Glomerular endothelial cell (primary cell): ENCODE measurements at places on chromosomes 2 and 18.

DNA sequence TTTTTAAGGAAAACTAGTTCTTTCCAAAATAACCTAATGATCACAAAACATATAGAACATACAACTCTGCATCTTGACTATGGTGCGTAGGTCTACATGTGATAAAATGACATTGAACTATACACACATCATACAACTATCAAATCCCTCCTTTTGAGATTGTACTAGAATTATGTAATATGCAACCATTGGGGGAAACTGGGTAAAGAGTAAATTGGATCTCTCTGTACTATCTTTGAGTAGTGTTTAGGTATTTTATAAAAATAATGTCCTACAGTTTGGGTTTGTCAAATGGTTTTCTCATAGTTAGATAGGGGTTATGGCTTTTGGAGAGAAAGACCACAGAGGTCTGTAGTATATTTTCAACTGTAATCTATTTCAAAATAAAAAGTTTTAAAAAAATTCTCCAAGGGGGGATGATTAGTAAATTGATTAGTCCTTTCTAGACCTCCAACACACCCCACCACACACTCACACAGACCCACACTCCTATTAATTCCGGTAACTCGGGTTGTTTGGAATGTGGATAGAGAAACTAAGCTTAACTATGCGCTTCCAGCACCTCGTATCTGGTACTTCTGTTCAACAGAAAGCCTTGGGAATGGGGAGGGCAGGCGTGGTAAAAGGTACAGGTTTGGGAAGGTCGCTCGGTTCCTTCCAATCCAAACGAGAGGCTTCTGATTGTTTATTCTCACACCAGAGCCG, 695 bp upstream of the BIRC6 start:
- DNase-seq: no peak

GRCh38 chr2:168992591-168993349, 38.4 kb downstream of the ABCB11 start:
- no peak for DNase-seq

- peak; percentile 16 for DNase-seq
Measured at GRCh38 chr2:206521612-206522011, 78.3 kb downstream of the ADAM23 start.

DNA sequence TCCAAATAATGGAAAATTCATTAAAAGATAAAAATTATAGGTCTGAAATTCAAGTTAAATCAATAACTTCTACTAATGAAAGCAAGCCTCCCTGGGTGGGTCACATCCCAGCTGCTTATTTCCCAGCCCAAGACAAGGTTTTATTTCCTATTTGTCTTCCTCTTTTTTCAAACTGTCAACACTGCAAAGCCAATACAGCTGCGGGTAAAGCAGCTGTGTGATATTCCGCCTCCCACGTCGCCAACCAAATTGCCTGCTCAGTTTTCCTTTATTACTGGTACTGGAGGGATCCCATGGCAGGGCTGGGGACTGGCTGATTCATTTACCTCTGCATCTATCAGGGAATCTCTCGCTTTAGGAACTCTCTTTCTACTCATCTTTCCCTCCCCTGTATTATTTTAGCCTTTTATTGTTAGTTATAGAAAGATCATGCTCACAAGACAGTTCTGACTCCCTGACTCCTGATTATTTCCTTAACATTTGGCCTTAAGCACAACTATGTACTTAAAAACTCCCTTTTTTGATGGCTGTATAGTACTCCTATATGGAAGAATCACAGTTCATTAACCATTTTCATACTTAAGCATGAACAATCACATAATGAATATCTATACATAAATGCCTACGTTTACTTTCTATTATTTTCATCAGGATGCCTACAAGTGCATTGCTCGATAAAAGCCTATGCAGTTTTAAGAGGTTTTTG, 253.1 kb downstream of the CDCA7 start:
- DNase-seq: no peak

DNA sequence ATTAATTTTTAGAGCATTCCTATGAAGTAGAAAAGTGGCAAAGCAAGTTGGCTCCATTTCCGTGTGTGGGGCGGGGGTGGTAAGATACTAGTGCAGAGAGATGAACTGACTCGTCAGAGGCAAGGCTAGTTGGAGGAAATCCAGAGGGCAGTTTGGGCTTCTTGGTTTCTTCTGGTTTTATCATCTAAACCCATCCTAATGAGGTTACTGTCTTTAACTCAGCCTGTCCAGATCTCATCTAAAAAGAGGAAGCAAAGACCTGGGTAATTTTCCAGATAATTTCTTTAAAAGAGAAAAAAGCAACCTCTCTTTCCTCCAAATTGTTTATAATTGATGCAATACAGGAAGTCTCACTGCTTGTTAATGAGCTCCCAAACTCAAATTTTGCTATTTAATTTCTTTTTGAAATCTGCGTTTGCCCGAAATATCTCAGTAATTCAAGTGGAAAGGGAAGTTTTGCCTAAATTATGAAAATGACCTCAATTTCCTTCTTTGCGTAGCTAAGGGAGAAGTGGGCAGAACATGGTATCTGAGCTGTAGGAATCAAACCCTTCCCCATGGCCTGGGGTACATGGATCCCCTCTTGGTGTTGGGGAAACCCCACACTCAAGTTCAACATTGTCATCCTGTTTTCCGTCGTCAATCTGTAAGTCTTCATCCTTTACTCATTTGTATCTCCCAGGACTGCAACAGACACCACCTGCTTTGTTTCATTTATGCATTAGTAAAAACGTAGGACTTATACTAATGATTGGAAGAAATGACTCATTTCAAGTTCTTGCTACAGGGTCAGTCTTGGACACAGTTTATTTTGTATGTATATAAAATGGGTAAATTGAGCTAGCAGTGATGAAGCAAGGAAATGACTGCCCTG, 89.1 kb upstream of the KLF7 start:
- no peak for DNase-seq

- DNase-seq: no peak
Measured at GRCh38 chr2:23904692-23905091, 22.2 kb downstream of the ATAD2B start.

- DNase-seq: no peak
Measured at GRCh38 chr2:64873472-64873924, 115.7 kb upstream of the SLC1A4 start.

- DNase-seq: no peak
Measured at GRCh38 chr2:148622366-148622765, 22.2 kb upstream of the EPC2 start.

DNA sequence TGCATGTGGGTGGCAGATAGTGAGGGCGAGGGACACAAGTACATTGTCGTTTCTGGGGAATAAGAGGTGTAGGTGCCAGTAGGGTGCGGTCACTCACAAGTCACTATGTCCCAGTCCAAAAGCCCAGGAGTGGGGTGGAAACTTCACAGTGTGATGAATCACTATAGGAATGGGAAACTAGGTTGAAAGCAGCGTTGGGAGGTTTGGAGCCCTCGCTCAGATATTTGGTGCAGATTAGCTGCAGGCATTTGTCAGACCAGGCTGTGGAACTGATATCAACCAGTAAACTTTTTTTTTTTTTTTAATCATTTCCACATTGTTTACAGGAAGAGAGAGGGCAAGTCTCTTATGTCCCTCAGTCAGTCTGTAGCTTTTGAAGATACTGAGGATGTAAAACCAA, 121.8 kb downstream of the CERS6 start:
- no peak for DNase-seq

- no peak for DNase-seq
Measured at GRCh38 chr2:84782717-84783442, 98.0 kb downstream of the TRABD2A start.

DNA sequence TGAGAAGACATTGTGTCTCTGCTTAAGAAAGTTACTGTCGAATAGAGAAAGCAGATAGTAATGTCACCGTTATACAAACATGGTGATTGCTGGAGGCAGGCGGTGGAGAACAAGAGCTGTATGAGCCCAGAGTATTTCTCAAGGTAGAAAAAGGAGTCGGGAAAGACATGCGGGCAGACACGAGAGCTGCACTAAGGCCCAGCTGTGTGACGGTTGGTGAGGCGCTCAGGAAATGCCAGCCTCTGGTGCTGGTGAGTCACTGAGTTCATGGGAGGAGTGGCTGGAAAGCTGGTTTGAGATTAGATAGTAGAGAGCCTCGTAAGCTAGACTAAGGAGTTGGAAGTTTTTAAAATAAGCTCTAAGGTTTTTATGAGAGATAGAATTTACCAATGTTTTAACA, 390.9 kb upstream of the TRIB2 start:
- DNase-seq: peak; percentile 44

DNA sequence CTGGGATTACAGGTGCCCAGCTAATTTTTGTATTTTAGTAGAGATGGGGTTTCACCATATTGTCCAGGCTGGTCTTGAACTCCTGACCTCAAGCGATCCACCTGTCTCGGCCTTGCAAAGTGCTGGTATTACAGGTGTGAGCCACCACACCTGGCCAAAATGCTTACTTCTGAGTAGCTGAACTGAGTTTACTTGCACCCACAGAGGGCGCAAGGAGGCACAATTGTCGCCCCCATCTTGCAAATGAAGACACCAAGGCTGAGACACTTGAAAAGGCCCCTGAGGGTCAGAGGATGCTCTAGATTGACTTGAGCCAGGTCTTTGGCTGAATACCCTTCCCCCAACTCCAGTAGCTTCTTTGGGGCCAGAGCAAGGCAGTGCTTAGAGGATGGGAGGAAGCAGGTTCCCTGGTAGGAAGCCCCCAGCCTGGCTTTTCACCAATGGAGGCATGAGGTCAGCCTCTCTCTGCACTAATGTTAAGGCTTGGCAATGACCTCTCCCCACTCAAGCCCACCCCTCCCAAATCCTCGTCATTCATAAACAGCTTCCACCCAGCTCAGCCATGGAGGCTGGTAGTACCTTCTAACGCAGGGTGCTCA, 14.5 kb upstream of the KIF1A start:
- DNase-seq: no peak

DNA sequence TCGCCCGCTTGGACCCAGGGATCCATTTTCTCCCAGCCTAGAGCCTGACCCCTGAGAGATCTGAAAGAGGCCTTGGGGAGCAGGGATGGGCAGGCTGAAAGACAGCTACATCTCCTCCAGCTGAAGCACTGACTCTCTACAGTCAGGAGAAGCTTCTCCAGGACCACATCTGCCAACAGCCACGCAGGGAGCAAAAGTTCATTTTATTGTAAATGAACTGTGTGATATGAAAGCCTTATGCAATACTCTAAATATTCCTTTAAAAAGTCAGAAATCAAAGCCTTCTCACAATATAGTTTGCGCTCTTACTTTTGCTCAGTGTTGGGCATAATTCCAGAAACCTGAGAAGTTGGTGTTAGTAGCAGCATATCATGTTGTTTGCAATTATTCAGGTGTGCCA, 428.9 kb upstream of the RAB6C start:
- no peak for DNase-seq

GRCh38 chr2:25115902-25116301, 52.5 kb downstream of the POMC start:
- DNase-seq: no peak

GRCh38 chr2:12704378-12704777, 12.4 kb upstream of the TRIB2 start:
- DNase-seq: no peak

DNA sequence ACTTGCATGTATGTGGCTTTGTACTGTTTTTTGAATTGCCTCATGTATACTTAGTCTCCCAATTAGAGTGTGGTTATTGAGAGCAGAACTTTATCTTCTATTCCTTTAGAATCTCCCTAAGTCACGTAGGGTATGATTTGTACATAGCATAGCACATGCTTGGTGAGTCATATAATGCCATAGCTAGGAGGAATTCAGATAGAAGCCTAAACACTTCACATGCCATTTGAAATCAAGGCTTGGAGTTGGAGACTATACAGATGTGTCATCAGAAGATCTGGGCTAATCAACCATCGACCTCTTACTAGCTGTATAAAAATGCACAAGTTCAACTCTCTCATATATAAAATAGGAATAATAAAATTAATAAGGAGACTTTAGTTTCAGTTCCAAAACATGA, 222.6 kb upstream of the ST6GAL2 start:
- DNase-seq: no peak

DNA sequence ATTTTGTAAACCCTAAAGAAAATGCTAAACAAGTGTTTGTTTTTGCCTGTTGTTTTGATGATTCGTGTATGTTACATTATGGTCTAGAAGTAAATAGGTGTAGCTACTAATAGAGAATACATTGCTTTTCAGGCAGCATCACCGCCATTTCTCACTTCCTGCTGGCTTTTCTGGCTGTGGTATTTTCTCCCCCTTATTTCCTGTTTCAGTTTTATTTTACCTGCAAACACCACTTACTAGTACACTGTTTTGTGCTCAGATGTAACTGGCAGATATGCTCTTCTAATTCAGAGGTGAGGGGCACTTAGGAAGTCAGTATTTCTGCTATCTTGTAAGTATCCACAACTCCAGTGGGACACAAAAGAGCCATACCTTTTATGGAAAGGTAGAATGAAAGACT, 38.1 kb upstream of the SLC3A1 start:
- no peak for DNase-seq

DNA sequence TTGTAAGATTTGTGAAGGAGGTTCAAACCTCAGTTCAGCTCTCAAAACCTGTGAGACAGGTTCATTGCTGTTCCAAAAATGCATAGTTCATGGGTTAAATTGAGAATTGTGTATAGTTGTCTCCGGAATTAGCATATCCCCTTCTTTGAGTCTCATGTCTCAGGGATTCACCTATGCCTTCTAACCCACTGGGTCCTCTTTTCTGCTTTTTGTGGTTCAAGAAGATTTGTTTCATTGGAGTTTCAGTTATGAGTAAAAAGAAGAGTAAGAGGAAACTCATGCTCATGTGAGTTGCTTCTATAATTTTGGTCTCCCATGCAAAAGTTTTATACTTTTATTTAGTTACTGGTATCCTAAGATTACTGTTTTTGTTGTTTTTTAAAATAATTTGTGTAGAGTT, 1219.8 kb upstream of the ZEB2 start:
- no peak for DNase-seq

GRCh38 chr2:168434146-168434545, 21.9 kb upstream of the CERS6 start:
- DNase-seq: no peak

DNA sequence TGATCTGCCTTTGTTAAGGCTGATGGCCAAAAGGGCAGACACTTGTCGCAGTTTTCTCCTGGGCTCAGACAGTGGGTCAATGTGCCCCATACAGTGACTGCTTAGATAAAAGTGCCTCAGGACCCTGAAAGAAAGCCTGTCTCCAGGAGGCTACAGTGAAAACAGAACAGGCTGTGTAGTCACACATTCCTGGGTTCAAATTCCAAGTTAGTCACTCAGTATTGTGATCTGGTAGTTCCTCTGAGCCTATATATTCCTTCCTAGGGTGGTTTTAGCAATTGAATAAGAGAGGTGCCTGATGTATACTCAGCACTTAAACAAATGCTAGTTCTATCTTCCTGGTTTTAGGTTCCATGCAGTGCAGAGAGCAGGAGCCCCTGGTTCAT, 54.4 kb downstream of the RPL37A start:
- no peak for DNase-seq

- no peak for DNase-seq
Measured at GRCh38 chr2:89763581-89764485, 1072.4 kb downstream of the RPIA start.
